Stimulated activated CD4-positive, alpha-beta T cell treated with anti-CD3 and anti-CD28 coated beads, Interleukin-12 subunit alpha, Interleukin-12 subunit beta, amount 100 ng/mL, for 24 hours (primary cell): ENCODE measurements at places on chromosomes 7 and 10.

DNA sequence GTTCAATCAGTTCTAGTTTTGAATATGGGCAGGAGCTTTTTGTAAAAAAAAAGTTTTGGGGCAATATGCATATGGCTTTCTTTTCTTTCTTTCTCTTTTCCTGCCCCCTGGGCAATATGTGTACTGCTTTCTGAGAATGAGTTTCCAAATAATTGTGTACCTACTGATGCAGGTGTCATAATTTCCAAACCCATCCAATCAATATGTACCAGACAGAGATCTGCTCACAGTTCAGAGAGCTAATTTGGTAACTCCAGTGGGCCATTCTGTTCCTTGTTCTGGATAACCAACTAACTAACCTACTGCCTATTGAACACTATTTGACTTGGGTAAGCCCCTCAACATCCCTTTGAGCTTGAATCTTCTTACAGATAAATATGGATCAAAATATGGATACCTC lies 32.6 kb downstream of the HHEX start:
- DNase-seq: no peak

- no peak for DNase-seq
Measured at GRCh38 chr10:102505462-102506115, 1.8 kb downstream of the SUFU start.

- no peak for DNase-seq
Measured at GRCh38 chr7:134483296-134483695, 24.4 kb upstream of the AKR1B1 start.

- no peak for DNase-seq
Measured at GRCh38 chr10:61084493-61084892, 140.5 kb upstream of the RHOBTB1 start.

- no peak for DNase-seq
Measured at GRCh38 chr7:144975882-144976281, 140.0 kb upstream of the TPK1 start.

DNA sequence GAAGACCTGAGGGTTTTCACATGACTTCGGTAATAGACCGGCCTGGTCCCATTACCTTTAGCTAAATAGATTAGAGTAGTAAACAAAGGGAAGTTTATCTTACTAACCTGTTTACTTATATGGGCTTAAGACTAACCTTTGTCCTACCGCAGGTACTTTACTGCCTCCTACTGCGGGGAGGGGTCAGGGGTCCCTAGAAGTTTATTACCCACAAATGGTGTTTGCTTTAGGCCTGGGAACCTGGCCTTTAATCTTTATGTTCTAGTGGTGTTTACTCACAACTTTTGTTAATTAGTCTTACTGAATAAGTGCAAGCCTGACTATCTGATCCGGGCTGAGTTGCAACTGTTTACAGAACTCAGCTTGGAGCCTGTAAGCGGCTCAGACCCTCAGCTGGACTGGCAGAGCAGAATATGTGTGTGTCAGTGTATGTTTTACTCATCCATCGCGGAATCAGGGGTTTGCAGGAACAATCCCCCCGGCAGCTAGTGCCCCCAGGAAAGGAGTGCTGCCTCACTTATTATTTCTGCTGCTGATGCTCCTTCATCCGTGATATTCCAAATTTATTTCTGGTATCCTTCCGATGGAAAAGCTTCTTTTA lies 578.9 kb upstream of the SEMA3D start:
- DNase-seq: no peak

GRCh38 chr7:134720091-134720935 lies 59.1 kb upstream of the CALD1 start:
- no peak for DNase-seq
